T-helper 1 cell treated with Interleukin-12 subunit alpha and Interleukin-12 subunit beta and Interleukin-4 antibody, amounts not matched to agents 30 ng/mL and 1 ng/mL, for 36 hours (primary cell): ENCODE measurements at places on chromosomes 16 and 17. TPM values are rescaled to one million over a fixed set of nuclear protein-coding genes. Genes with fewer than 3 reads are reported as not detected.

TBC1D28 gene
- not detected in 2 replicates for total RNA-seq

LHX1 gene
- total RNA-seq: 0.07 and 0.29 TPM in 2 replicates

ARHGDIG gene
- not detected in 2 replicates for total RNA-seq

C16orf96 gene
- 0.07 and 0.15 TPM in 2 replicates for total RNA-seq

ZNF768 gene
- 6.7 and 6.9 TPM in 2 replicates for total RNA-seq

KRTAP1-1 gene
- not detected in 2 replicates for total RNA-seq

PSMB3 gene
- total RNA-seq: 318 and 320 TPM in 2 replicates

ZNF821 gene
- 4.5 and 5.4 TPM in 2 replicates for total RNA-seq

FAM171A2 gene
- total RNA-seq: 0.15 TPM in 1 of 2 replicates, not detected in the other

CPHXL2 gene
- total RNA-seq: not detected in 2 replicates

MT1G gene
- total RNA-seq: 24.1 and 28.8 TPM in 2 replicates

SHBG gene
- not detected in 2 replicates for total RNA-seq

CCDC92B gene
- total RNA-seq: 0.07 and 0.17 TPM in 2 replicates

CDH5 gene
- total RNA-seq: not detected in 2 replicates

GNG13 gene
- not detected in 2 replicates for total RNA-seq

SEPHS2 gene
- total RNA-seq: 73.8 and 77.3 TPM in 2 replicates

DNAH9 gene
- total RNA-seq: not detected in 2 replicates

PPY gene
- total RNA-seq: not detected in 2 replicates

KRT33B gene
- not detected in 2 replicates for total RNA-seq

HOXB4 gene
- total RNA-seq: 9.0 and 10.0 TPM in 2 replicates

ALOX12 gene
- not detected in 2 replicates for total RNA-seq

GAS7 gene
- not detected in 2 replicates for total RNA-seq

FBXL20 gene
- 15.7 and 16.7 TPM in 2 replicates for total RNA-seq

C16orf86 gene
- 1.9 and 3.2 TPM in 2 replicates for total RNA-seq

ABCC3 gene
- not detected in 2 replicates for total RNA-seq

CRYM gene
- total RNA-seq: not detected in 2 replicates

DERL2 gene
- 89.8 and 98.0 TPM in 2 replicates for total RNA-seq

IL17C gene
- total RNA-seq: not detected in 2 replicates

KCNJ18 gene
- not detected in 2 replicates for total RNA-seq

WFDC1 gene
- not detected in 2 replicates for total RNA-seq

GPRC5C gene
- total RNA-seq: 0.20 and 0.37 TPM in 2 replicates

LDHD gene
- total RNA-seq: 0.27 and 0.78 TPM in 2 replicates

VWA3A gene
- 0.20 and 0.32 TPM in 2 replicates for total RNA-seq

ST6GALNAC2 gene
- total RNA-seq: not detected in 2 replicates

KRT28 gene
- not detected in 2 replicates for total RNA-seq

VPS25 gene
- total RNA-seq: 59.0 and 65.1 TPM in 2 replicates
